ENCODE measurements at places on chromosomes 1 and 21. TPM values are rescaled to one million over a fixed set of nuclear protein-coding genes. Genes with fewer than 3 reads are reported as not detected.

Gene FCN3
- 2.6 TPM for polyA plus RNA-seq

Gene FCRL1
- polyA plus RNA-seq = 0.11 TPM

Gene TNFRSF1B
- polyA plus RNA-seq = 7.1 TPM

Gene CREG1
- polyA plus RNA-seq = 108 TPM

Gene VSIG8
- 1.2 TPM for polyA plus RNA-seq

Gene NPPA
- polyA plus RNA-seq = 1.2 TPM

Gene LEFTY1
- 2.5 TPM for polyA plus RNA-seq

Gene AMY1B
- not detected for polyA plus RNA-seq

Gene PRKCZ
- polyA plus RNA-seq = 36.1 TPM

Gene KDM1A
- polyA plus RNA-seq = 129 TPM

Gene PER3
- 11.5 TPM for polyA plus RNA-seq

Gene USH2A
- polyA plus RNA-seq = 0.34 TPM

Gene TTLL10
- 0.72 TPM for polyA plus RNA-seq

Gene COL6A2
- 194 TPM for polyA plus RNA-seq

Gene CNKSR1
- 9.4 TPM for polyA plus RNA-seq

Gene HPCAL4
- 0.84 TPM for polyA plus RNA-seq

Gene DNASE2B
- polyA plus RNA-seq = 0.11 TPM

Gene AMY2B
- polyA plus RNA-seq = 76.8 TPM

Gene GPR25
- polyA plus RNA-seq = not detected

Gene DESI2
- polyA plus RNA-seq = 51.8 TPM

Gene DNM3
- polyA plus RNA-seq = 5.8 TPM

Gene ASCL5
- 0.21 TPM for polyA plus RNA-seq

Gene GNAT2
- not detected for polyA plus RNA-seq

Gene HSPA6
- polyA plus RNA-seq = 0.43 TPM

Gene OR2M3
- polyA plus RNA-seq = not detected

Gene NR1I3
- polyA plus RNA-seq = 4.2 TPM

Gene S100A9
- polyA plus RNA-seq = 25.8 TPM

Gene NUDT4B
- 3.5 TPM for polyA plus RNA-seq

Gene PERM1
- not detected for polyA plus RNA-seq

Gene CRP
- not detected for polyA plus RNA-seq

Gene FAM163A
- polyA plus RNA-seq = 1.0 TPM

Gene S100A12
- polyA plus RNA-seq = 2.4 TPM

Gene FCGR1A
- 2.6 TPM for polyA plus RNA-seq

Gene DAB1
- 5.0 TPM for polyA plus RNA-seq

Gene DPH5
- 48.9 TPM for polyA plus RNA-seq

Gene NBPF6
- polyA plus RNA-seq = not detected

Gene NLRP3
- 0.83 TPM for polyA plus RNA-seq

Gene GFI1
- 0.47 TPM for polyA plus RNA-seq

Gene PDPN
- polyA plus RNA-seq = 16.7 TPM

Gene SSBP3
- polyA plus RNA-seq = 130 TPM
